NCI-H446 treated with DMSO at 0.1 percent for 48 hours (cell line): ENCODE measurements at places on chromosomes 7 and 10.

- DNase-seq, result no peak
Measured at GRCh38 chr7:101626069-101626671, 2.9 kb downstream of the MYL10 start.

GRCh38 chr7:130560972-130561371, 69.1 kb downstream of the MEST start:
- no peak for DNase-seq

- no peak for DNase-seq
Measured at GRCh38 chr7:27214239-27214950, 14.5 kb upstream of the HOXA13 start.

- DNase-seq, result no peak
Measured at GRCh38 chr10:107418085-107418806, 253.7 kb upstream of the SORCS1 start.

- no peak for DNase-seq
Measured at GRCh38 chr10:78684947-78685346, 383.8 kb upstream of the ZMIZ1 start.

DNA sequence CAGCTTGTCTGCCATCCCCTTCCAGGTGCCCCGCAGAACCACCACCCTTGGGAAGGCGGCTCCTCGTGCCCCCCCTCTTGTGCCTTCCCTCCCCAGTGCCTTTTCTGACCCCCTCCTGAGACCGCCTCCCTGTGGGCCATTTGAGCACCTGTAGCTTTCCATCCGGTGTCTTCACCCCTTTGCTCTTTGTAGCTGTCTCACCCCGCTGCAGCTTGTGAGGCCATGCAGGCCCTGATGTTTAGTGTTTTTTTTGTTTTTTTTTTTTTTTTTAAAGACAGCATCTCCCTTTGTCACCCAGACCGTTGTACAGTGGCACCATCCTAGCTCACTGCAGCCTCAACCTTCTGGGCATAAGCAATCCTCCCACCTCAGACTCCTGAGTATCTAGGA, 52.5 kb downstream of the CUX1 start:
- no peak for DNase-seq

- peak; percentile 12 for DNase-seq
Measured at GRCh38 chr7:87000344-87000743, 59.1 kb downstream of the ELAPOR2 start.
